ENCODE measurements at places on chromosomes 6 and 20.

GRCh38 chr6:130008236-130008873 is 10.0 kb upstream of the L3MBTL3 start:
- no peak for DNase-seq

- no peak for DNase-seq
Measured at GRCh38 chr6:118644007-118644406, 7.4 kb downstream of the CEP85L start.

GRCh38 chr20:57400231-57400701 is 9.1 kb downstream of the RBM38 start:
- no peak for DNase-seq

DNA sequence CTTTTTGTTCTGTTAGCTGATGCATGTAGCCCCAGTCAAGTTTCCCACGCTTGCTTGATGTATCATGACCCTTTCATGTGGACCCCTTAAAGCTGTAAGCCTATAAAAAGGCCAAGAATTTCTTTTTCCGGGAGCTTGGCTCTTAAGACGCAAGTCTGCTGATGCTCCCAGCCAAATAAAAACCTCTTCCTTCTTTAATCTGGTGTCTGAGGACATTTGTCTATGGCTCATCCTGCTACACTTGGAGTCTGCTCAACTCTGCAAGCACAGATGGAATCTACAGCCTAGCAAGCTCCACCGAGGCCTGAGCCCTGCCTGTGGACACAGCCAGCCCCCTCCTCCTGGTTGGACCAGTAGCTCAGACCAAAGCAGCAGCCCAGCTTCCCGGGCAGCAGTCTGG is 3.4 kb downstream of the CST2 start:
- no peak for DNase-seq

DNA sequence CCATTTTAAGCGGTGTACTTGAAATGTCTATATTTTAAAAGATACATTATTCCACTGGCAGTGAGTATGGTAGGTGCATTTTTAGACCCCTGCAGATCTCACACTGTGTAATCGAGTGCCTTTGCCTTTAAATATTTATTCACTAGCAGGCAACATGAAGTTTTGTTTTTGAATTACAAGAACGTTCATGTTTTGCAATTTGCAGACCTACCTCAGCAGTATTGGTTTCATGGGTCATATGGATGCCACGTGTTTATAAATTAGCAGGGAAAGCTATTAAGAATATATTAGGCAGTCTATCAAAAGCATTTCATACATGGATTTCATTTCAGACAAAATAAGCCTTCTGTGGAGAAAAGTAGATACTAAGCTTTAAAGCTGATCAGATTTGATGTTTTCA is 7.2 kb downstream of the MAP3K4 start:
- no peak for DNase-seq

- no peak for DNase-seq
Measured at GRCh38 chr6:118867181-118867580, 26.8 kb upstream of the ASF1A start.

- DNase-seq = peak; percentile 2
Measured at GRCh38 chr20:9460518-9460917, 53.9 kb upstream of the LAMP5 start.

- no peak for DNase-seq
Measured at GRCh38 chr6:105616521-105616920, 213.6 kb upstream of the PREP start.

GRCh38 chr20:52150440-52151258 is 40.9 kb downstream of the ZFP64 start:
- peak; percentile 52 for DNase-seq

DNA sequence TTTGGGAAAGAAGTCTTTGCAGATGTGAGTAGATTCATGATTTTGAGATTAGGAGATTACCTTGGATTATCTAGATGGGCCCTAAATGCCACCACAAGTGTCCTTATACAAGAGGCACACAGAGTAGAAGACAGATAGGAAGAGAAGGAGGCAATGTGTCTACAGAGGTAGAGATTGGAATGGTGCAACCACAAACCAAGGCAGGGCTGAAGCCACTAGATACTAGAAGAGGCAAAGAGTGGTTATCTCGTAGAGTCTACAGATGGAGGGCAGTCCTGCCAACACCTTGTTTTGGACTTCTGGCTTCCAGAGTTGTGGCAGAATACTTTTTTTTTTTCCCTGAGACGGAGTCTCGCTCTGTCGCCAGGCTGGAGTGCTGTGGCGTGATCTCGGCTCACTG is 138.3 kb upstream of the AKIRIN2 start:
- DNase-seq = no peak

DNA sequence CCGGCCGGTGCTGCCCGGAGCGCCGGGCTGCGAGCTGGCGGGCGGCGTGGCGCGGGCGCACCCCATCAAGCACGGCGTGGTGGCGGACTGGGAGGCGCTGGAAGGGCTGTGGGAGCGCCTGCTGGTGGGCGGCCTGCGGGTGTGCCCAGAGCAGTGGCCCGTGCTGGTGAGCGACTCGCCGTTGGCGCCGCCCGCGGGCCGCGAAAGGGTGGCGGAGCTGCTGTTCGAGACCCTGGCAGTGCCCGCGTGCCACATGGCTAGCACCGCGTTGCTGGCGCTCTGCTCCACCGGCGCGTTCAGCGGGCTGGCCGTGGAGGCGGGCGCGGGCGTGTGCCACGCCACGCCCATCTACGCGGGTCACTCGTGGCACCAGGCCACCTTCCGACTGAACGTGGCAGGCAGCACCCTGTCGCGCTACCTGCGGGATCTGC is 517 bp downstream of the ACTL10 start:
- peak; percentile 67 for DNase-seq

DNA sequence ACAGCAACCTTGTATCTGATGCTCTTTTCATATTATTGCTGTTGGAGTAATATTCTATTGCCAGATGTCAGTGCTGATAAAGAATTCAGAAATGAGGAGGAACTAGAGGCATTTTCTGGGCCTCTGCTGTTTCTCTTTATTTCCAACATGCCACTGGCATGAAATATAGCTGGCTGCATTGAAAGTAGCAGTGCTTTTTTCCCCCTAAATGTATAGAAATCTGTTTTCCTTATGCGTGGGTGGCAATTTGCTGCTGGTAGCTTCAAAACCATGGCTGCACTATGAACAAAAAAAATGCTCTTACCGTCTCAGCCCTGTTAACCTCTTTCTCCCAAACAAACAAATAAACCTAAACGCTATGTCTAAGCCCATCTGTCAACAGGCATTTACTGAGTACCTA is 442.3 kb upstream of the AGPAT4 start:
- DNase-seq = no peak

GRCh38 chr20:22984008-22984407 is 51.1 kb upstream of the SSTR4 start:
- DNase-seq = no peak

DNA sequence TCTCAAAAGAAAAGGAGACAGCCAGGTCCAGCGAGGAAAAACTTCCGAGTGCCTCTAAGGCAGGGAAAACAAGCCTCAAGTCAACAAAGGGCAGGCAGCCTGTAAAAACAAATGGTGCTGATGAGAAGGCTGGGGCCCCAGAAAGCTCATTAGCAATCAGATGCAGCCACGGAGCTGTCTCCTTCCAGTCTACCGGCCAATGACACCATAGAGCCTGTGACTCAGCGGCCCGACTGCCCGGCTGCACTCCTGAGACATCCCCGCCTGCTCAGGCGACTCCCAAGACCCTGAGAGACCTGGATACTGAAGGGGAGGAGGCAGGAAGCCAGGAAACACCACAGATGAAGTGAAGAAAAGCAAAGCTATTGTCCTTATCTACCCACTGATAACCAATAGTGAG is 120.1 kb upstream of the HDDC2 start:
- DNase-seq = peak; percentile 10

- DNase-seq = no peak
Measured at GRCh38 chr6:124203812-124204167, 400.1 kb downstream of the NKAIN2 start.

DNA sequence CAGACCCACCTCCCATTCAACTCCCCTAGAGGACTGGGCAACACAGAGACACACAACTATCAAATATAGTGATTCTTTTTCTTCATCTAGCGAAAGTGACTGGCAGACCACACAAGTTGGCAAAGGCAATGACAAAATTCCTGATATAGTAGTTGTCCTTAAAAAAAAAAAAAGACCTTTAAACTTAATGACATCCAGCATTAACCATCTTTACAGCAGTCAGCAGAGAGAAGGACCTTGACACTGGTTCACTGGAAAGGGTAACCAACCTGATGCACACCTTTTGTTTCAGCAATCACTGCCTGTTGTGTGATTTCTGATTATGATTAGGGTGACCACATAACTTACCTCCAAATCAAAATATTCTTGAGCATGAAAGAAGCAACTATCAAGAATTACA is 1.7 kb upstream of the CNKSR3 start:
- no peak for DNase-seq

DNA sequence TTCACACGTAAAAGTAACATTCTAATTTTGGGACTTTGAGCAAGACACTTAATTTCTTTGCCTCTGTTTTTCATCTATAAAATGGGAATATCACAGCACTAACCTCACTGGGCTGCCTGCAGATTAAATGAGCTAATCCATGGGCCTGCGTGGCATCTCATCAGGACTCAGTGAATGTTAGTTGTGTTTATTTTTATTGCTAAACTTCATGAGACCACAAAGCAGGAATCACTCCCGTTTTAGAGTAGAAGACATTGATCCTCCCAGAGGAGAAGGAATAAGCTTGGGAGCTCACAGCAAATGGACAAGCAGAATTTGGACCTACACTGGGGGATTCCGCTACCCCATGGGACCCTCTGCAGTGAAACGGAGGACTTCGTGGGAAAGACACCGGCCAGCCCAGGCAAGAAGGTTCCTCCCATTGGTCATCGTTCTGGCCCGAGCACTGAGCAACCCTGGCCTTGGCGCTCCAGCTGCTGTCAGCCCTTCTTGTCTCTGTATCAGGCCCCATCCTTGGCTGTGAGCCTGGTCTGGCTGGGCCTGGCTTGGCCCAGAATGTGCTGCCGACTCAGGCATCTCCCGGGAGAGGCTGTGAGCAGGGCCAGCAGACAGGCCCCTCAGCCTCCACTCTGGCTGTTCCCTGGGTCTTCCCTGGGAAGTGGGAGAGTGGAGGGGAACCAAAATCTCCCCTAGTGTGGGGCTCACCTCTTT is 79.8 kb downstream of the NFATC2 start:
- no peak for DNase-seq

DNA sequence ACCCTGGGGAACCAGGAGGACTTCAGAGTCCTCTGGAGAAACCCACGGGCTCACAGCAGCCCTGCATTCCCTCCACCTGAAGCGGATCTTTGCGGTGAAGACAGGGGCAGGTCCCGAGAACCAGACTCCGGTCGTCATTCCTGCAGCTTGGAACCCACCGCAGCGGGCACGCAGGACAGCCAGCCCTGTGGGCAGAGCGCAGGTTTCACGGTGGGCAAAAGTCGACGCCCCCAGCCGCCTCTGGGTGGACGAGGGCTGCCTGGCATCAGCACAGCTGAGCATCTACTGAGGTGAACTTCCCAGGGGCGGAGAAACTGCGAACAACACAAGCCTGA is 118.3 kb downstream of the PSMB1 start:
- no peak for DNase-seq

DNA sequence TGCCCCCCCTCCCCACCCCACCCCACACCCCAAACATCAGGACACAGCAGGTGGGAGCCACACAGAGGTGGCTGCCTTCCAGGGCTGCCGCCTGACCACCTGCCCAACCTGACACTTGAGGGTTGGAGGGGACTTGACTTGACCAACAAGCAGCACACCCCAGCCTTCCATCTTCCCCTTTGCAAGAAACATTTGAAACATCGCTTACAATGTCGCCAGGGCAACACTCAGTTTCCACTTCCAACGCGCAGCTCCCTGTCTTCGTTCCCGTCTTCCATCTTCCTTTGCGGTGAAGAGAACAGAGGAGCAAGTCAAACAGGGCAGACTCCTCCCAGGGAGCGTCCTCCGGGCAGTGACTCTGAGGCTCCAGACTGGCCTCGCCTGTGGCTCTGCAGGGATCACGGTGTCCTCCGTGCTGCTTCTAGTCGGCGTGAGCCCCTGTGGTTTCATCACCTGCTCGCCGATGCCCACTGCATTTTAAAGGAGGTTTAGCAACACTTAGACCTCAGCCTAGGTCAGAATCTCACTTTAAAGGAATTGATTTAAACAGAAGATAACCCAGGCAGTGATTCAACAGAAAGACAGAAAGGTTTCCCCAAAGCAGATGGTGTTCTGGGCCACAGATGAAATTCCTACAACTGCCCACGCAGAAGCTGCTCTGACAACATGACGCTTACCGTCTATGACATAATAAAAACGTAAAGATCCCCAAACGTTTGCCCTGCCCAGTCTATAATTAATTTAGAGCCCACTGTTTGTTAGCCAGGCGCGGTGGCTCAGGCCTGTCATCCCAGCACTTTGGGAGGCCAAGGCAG is 130.8 kb downstream of the TAF4 start:
- DNase-seq = no peak

DNA sequence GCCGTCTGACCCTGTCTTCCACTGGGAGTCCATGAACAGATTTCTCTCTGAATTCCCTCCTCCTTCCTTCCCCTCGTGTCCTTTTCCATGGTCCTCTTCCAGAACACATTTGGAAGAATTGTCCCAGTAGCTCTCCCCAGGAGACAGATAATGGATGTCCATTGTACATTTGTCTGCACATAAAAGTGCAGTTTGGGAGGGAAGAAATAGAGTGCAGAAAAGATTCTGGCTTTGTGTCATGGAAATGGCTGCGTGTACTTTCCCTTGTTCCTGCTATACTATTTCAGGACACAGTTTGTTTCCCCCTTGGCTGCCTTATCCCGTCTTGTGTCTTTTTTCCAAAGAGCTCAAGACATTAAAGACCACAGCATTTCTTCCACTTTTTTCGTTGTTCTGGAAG is 127.6 kb downstream of the SYNDIG1 start:
- no peak for DNase-seq

DNA sequence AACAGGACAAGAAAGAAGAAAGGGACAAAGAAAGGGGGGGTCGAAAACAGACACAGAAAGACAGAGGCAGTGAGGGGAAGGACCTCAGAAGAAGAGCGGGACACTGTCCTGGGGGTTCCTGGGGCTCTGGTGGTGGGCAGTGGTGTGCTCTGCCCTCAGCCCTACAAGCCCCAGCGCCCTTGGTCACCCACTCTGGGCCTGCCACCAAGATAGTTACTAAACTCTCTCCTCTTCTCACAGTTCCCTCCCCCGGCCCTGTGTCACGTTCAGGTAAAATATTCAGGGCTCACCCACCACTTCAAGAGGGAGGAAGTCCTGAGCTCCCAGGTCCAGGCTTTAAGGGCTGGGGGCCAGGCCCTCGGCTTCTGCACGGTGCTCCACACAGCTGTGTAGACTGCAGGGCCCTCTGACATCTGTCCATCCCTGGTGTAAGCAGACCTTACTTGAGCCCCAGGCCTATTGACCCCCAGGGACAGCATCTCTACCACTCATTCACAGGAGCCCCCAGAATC is 87.4 kb downstream of the MRPL14 start:
- no peak for DNase-seq

- DNase-seq = peak; percentile 80
Measured at GRCh38 chr6:96520171-96521115, 1.2 kb upstream of the UFL1 start.

- no peak for DNase-seq
Measured at GRCh38 chr6:116866281-116866871, 10.7 kb upstream of the RFX6 start.
